Iris pigment epithelial cell (primary cell): ENCODE measurements at places on chromosomes 7 and 10.

DNA sequence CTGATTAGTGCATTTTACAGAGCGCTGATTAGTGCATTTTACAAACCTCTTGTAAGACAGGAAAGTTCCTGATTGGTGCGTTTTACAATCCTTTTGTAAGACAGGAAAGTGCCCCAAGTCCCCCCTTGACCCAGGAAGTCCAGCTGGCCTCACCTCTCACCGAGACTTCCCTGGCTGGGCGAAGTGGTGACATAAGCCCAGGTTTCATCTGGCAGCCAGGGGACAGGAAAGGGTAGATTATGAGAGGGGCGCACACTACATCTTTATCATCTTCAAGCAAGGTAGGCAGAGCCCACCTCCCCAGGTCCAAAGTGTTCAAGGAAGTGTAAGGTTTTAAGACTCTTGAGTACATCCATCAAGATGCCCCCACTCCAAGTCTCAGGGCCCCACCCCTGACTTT, 5.5 kb upstream of the GDF10 start:
- no peak for DNase-seq

GRCh38 chr10:79024296-79024695, 44.5 kb upstream of the ZMIZ1 start:
- DNase-seq = no peak

DNA sequence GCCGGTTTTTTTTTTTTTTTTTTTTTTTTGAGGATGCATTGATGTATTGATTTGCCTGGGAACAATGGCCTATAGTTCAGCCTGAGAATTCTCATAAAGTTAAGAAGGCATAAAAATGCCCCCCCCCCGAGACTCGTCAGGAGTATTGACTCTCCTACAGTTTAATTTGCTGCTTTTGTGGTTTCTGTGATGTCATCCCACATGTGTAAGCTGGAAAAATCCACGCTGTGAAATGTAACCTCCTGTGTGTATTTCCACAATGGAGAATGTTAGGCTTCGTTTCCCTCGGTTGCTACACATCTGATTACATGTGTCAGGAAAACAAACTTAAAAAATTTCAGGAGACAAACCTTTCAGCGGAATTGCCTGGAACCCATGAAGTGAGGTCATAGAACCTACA, 117.9 kb downstream of the FANK1 start:
- DNase-seq = peak; percentile 63

DNA sequence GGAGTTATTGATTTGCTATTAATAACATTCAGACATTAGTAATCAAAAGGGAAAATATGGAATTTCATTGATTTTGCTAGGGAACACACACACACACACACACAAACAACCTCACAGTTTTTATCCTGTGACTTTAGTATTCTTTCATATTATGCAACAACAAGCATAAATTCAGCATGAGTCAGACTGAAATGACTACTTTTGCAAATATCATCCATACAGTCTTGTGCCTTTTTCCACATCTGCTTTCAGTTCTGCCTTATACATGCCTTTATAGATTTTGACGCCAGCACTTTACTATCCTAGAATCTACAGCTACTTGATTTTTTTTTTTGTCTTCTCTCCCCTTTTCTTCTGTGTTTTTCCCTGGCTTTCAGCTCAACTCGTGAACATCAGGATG, 975.8 kb upstream of the LRRTM3 start:
- peak; percentile 18 for DNase-seq
